CD4-positive, alpha-beta T cell (primary cell): ENCODE measurements at places on chromosomes 6 and 20.

- no peak for DNase-seq
Measured at GRCh38 chr20:13243826-13244376, 22.8 kb downstream of the ISM1 start.

- no peak for DNase-seq
Measured at GRCh38 chr20:16596991-16597390, 23.7 kb upstream of the KIF16B start.

DNA sequence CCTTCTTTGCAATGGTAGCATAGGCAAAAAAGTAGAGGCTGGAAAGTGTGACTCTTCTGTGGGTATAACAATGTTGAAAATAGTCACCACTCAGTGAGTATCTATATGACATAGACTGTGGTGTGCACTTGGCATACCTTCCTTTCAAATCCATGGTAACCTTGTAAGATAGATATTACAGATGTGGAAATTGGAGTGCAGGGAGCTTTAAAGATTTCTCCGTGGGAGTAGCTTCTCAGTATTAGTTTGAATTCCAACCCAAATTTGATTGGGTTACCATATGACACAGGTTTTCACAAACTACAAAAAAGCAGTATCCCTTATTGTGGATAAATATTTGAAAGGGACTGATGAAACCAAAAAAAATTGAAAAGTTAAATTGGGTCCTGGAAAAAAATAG lies 163.8 kb downstream of the CLVS2 start:
- no peak for DNase-seq

- no peak for DNase-seq
Measured at GRCh38 chr20:50762435-50763220, 31.2 kb downstream of the PARD6B start.

DNA sequence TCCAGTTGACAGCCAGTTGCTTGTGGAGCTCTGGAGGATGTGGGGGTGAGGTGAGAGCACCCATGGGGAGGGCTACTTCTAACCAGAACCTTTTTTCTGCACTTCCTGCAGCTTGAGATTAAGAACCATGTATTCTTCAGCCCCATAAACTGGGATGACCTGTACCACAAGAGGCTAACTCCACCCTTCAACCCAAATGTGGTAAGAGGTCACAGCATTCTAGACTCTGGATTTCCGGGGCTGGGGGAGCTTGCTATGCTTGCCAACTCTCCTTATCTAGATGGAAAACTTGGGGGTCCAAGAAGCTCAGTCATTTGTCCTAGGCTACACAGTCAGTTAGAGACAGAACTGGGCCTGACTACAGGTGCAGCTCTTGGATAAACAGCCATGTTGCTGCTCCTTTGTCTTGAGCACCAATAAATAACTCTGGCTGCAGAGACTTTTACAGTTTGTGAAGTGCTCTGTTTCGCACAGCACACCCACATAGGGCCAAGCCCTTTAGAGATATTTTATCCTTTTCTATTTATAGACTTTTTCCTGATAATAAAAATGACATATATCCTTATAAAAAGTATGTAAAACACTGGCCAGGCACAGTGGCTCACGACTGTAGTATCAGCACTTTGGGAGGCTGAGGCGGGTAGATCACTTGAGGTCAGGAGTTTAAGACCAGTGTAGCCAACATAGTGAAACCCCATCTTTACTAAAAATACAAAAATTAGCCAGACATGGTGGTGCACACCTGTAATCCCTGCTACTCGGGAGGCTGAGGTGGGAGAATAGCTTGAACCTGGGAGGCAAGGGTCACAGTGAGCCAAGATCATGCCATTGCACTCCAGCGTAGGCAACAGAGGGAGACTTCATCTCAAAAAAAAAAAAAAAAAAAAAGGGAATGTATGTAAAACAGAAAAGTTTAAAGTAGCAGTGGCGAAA lies 10.6 kb upstream of the IFT52 start:
- no peak for DNase-seq

GRCh38 chr6:46808806-46809205 lies 15.6 kb downstream of the MEP1A start:
- no peak for DNase-seq

GRCh38 chr6:82893889-82894652 lies 171.6 kb downstream of the UBE3D start:
- no peak for DNase-seq

- DNase-seq, result no peak
Measured at GRCh38 chr6:115514656-115515055, 546.0 kb downstream of the FRK start.

DNA sequence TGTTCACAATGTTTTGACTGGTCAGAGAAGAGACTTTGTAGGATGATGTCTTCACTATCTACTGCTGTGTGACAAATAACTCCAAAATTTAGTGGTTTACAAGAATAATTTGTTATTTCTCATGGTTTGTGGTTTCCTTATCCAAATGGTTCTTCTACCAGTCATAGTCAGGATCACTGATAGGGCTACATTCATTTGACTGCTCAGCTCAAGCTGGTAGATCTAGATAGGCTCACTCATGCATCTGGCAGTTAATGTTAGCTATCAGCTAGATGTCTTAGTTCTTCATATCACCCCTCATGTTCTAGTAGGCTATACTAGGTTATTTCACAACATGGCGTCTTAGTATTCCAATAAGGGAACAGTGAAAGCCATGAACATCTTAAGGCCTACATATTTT lies 131.0 kb downstream of the ID4 start:
- DNase-seq, result no peak

DNA sequence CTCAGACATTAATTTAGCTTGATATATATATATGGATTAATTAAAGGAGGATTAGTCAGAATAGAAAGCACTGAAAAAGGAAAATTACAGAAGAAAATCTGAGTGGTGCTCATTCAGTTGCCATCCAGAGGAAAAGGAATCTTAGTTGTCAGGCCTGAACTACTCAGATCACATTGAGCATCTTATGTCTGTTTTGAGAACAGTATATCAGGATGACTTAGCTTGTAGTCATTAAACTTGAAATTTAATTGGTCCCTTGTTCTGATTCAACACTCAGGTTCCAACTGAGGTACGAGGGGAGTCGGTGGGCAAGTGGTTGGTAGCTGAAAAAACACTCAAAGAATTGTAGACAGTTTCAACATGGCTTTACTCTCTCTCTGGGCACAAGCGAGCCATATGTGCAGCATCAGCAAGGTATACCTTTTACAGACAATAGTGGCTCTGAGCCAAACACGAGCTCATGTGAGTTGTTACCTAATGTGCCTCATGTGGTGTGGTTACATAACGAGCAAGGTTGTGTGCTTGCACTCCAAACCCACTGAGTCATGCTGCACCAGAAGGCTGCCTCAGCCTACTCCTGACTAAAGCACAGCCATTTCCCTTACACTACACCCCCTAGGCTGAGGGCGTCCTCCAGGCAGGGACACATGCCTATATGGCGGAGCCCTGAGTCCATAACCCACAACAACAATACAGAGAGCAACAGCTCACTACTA lies 73.0 kb upstream of the HMGN3 start:
- DNase-seq, result no peak

DNA sequence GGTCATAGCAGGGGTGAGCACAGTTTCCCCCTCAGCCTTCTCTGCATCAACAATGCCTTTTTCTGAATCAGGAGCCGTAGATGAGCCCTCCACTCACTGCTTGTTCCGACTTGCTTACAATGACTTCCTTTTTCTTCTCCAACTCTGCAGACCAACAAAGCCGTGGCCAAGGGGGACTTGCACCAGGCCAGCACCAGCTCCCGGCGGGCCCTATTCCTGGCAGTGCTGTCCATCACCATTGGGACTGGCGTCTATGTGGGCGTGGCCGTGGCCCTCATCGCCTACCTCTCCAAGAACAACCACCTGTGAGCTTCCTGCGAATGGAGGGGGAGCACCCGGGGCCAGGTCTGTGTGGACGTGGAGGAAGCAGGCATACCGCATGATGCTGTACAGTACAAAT lies 195.8 kb downstream of the SYNDIG1 start:
- no peak for DNase-seq

DNA sequence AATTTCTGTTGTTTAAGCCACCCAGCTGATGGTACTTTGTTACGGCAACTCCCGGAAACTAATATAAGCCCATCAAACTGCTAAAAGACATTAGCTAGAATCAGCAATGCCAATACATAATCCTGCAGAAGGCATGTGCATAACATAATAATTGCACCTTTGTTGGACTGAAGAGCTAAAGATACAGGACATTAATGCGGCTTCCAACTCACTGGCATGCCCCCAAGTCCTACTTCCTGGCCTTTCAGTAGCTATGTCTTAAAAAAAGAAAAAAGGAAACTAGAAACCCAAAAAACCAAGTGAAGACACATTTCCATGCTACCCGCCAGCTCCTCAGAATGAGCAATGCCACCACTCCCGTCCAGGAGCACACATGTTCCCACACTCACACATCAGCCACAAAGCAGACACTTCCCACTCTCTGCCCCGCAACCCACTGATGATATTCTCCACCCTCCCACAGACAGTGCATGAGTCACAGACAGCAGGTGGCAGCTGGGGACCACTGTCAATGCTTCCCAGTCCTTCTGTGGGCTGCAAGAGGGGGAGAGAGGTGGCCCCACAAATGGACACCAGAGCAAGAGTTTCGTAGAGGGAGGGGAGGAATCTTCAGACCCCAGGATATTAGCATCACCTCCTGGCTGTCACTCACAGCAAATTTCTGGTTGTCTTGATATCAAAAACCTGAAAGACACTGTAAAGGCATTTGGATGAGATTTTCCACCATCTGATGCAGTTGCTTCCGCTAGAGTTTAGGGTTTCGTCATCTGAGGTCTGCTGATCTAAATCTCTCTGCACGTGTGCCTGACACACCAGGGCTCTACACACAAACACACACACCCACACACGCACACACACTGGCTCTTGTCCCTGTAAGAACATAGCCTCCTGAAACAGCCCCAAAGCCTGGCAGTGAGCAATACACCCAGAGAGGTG lies 32.8 kb downstream of the GFOD1 start:
- peak; percentile 56 for DNase-seq

- no peak for DNase-seq
Measured at GRCh38 chr6:125474061-125474460, 172.3 kb upstream of the HDDC2 start.

DNA sequence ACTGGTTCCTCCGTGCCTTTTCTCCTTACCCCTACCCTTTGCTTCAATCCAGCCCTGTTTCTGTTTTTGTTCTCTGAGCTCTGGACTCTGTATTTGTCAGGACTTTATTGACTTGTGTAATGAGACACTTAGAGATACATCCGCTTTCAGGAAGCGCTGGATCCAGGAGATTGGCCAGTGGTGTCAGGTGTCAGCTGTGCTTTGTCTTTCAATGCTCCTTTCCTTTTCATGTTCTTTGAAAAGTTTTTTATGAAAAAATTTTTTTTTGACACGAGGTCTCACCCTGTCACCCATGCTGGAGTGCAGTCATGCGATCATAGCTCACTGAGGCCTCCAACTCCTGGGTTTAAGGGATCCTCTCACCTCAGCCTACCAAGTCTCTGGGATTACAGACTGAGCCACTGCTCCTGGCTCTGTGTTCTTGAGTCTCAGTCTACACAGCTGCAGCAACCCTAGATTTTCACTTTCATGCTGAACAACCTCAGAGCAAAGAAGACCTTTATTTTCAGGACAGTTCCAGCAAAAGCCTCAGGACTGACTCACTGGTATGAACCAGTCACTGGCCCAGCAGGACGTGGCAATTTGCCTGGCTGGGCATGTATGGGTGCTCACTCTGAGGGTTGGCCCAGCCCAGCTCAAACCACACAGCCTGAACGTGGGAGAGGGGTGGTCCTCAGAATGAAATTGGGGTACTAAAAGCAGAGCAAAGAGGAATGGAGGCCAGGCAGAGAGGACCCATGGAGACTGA lies 108.5 kb downstream of the DHX35 start:
- no peak for DNase-seq

DNA sequence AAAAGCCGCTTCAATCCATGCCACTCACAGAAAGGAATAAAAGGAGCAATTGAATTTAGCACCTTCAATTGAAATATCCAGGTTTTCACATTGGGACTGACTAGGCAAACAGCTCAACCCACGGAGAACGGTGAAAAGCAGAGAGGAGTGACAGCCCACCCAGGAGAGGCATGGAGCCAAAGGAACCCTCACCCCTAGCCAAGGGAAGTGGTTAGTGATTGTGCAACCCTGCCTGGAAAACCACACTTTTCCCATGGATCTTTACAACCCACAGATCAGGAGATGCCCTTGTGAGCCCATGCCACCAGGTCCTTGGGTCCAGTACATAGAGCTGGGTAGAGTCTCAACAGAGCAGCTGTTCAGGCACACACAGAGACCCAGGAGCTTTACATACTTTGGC lies 911.8 kb downstream of the EPHA7 start:
- DNase-seq, result no peak

DNA sequence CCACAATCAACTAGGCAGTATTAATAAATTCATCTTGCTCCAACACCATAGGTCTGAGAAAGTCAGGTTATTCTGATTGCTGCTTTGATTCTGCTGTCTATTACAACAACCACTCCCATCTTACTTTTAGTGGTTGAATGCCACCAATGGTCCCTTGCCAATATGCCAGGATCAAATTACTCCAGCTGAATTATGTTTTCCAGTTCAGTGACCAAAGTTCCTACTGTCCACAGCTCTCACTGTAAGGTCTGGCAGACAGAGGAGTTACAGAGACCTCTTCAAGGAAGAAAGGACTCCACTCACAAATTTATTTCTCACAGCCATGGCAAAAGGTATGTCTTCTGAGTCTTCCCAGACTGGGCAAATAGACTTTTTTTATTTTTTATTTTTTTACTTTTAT lies 557.0 kb downstream of the HAO1 start:
- DNase-seq, result no peak

GRCh38 chr20:2088891-2089290 lies 12.7 kb upstream of the STK35 start:
- no peak for DNase-seq

- DNase-seq, result no peak
Measured at GRCh38 chr6:110590821-110591351, 114.5 kb upstream of the SLC22A16 start.

GRCh38 chr6:3835055-3835731 lies 14.0 kb upstream of the FAM50B start:
- no peak for DNase-seq

GRCh38 chr20:24737212-24737850 lies 211.7 kb upstream of the CST7 start:
- DNase-seq, result no peak

DNA sequence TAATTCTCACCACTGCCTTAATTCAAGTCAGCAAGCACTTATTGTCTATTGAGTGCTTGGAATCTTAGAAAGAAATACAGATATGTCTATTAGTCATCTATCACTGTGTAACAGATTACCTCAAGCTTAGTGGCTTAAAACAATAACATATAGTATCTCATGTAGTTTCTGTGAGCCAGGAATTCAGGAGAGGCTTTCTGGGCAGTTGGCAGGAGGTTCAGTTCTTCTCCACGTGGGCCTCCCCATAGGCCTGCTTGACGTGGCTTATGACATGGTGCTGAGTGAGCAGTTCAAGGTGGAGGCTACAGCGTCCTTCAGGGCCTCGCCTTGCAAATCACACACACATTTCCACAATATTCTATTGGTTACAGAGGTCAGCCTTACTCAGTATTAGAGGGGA lies 69.7 kb downstream of the DTD1 start:
- no peak for DNase-seq
